Caco-2 (cell line): ENCODE measurements at places on chromosomes 7 and 10. TPM values are rescaled to one million over a fixed set of nuclear protein-coding genes. Genes with fewer than 3 reads are reported as not detected.

- peaks cover 55% of the 10 kb centered on the region for H3K4me1 ChIP-seq
- DNase-seq: peak; percentile 76
- no peak overlapping the region for H3K4me3 ChIP-seq
- no peaks in the 10 kb centered on the region for H3K27me3 ChIP-seq
These were observed 4.6 kb upstream of the C10orf95 start for GRCh38 chr10:102455893-102456471.

Gene CUEDC2
- total RNA-seq: 32.1 and 32.6 TPM in 2 replicates

DNA sequence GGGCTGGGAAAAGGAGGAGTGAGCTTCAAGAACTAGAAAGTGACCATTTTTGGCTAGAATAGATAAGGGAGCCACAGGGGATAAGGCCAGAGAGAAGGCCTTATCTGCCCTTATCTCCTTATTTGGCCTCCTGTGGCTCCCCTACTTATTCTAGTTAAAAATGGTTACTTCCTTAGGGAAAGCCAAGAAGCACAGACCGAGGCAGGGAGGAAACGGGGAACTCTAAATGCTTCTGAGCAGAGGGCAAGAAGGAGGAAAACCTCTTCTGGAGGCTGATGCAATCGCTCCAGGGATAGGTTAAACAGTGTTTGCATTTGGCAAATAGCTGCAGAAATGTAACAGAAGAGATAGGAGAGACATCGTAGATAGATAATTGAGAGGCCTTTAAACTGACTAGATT lies 18.6 kb downstream of the NRP1 start:
- peaks cover 2% of the 10 kb centered on the region; the same call in 1 of the 2 replicates for H3K36me3 ChIP-seq
- no peaks in the 10 kb centered on the region for H3K27me3 ChIP-seq
- H3K4me3 ChIP-seq: no peak overlapping the region
- peak; percentile 53 for DNase-seq
- peak overlapping the region; percentile 74 for H3K27ac ChIP-seq
- H3K4me1 ChIP-seq: peaks cover 34% of the 10 kb centered on the region

GRCh38 chr10:103731609-103732270 lies 123.6 kb downstream of the SH3PXD2A start:
- DNase-seq: no peak
- no peaks in the 10 kb centered on the region for H3K27me3 ChIP-seq
- H3K27ac ChIP-seq: no peak overlapping the region
- H3K36me3 ChIP-seq: no peaks in the 10 kb centered on the region

DNA sequence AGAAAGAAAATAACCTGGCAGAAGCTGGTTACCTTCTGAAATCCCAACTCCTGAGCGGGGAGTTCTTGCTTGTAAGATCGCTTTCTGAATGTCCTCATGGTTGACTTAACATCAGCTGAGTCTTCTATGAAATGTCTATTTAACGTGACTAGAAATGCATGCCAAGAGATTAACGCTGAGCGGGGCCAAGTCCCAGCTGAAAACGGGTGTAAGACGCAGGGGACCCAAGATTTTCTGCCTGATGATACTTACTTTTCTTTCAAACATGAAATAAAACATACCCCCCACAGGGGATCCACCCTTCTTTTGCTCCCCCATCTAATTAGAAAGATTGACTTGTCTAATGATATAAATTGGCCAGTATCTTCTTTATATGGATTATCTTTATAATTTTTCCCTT lies 14.9 kb downstream of the OR9A2 start:
- H3K27ac ChIP-seq: no peak overlapping the region
- no peaks in the 10 kb centered on the region for H3K36me3 ChIP-seq
- no peak for DNase-seq
- H3K4me3 ChIP-seq: no peak overlapping the region

Gene JAKMIP3
- 0.50 and 0.53 TPM in 2 replicates for total RNA-seq

Gene NPSR1
- total RNA-seq: not detected in 2 replicates

Gene ANKRD61
- 0.32 TPM in 1 of 2 replicates, not detected in the other for total RNA-seq

Gene DNAJC9
- total RNA-seq: 64.4 and 65.2 TPM in 2 replicates

Gene LSM5
- total RNA-seq: 100.0 and 101 TPM in 2 replicates

DNA sequence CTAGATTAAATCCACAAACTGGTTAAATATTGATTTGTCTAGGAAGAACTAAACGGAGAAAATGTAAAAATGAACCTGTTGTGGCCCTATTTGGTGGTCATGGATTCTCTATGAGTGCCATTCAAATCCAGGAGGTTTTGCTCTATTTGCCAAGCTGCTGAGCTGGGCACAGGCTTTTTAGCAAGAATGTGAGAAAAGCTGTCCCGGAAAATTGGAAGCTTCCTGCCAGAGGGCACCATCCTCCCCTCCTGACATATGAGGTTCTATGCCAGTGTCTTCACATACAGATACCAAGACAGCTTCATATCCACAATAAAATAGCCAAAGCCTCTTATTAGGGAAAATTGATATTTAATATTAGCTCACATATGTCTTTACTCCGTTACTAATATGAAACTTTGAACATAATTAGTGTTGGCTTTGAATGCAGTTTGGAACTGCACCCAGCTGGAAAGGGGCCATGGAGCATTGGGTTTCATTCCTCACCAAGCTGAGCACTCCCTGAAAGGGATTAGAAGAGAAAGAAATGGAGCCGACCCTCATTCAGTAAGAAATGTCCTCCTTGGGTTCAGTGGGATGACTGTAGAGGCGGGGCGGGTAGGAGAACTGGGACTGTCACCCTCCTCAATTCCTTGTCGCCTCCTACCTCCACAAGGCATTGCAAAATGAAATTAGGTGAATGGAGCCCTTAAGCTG lies 47.8 kb downstream of the NRCAM start:
- no peaks in the 10 kb centered on the region for H3K36me3 ChIP-seq
- no peaks in the 10 kb centered on the region for H3K27me3 ChIP-seq
- H3K4me3 ChIP-seq: no peak overlapping the region
- H3K27ac ChIP-seq: no peak overlapping the region

- H3K27ac ChIP-seq: peak overlapping the region; percentile 81
- H3K27me3 ChIP-seq: no peaks in the 10 kb centered on the region
- H3K4me1 ChIP-seq: 0 out of 2 replicates have a peak, but pooled peaks cover 6% of the 10 kb centered on the region
- H3K4me3 ChIP-seq: peak overlapping the region; percentile 89
- DNase-seq: peak; percentile 37
These were observed 825 bp downstream of the RAB11FIP2 start for GRCh38 chr10:118045837-118046394.

Gene ARHGAP21
- total RNA-seq: 99.1 and 103 TPM in 2 replicates

Gene SPDYE6
- total RNA-seq: not detected in 2 replicates

GRCh38 chr10:71036297-71036966 lies 148.1 kb upstream of the PCBD1 start:
- H3K4me1 ChIP-seq: no peaks in the 10 kb centered on the region
- no peaks in the 10 kb centered on the region for H3K27me3 ChIP-seq
- no peak overlapping the region for H3K4me3 ChIP-seq
- peak; percentile 26 for DNase-seq
- no peak overlapping the region for H3K27ac ChIP-seq

DNA sequence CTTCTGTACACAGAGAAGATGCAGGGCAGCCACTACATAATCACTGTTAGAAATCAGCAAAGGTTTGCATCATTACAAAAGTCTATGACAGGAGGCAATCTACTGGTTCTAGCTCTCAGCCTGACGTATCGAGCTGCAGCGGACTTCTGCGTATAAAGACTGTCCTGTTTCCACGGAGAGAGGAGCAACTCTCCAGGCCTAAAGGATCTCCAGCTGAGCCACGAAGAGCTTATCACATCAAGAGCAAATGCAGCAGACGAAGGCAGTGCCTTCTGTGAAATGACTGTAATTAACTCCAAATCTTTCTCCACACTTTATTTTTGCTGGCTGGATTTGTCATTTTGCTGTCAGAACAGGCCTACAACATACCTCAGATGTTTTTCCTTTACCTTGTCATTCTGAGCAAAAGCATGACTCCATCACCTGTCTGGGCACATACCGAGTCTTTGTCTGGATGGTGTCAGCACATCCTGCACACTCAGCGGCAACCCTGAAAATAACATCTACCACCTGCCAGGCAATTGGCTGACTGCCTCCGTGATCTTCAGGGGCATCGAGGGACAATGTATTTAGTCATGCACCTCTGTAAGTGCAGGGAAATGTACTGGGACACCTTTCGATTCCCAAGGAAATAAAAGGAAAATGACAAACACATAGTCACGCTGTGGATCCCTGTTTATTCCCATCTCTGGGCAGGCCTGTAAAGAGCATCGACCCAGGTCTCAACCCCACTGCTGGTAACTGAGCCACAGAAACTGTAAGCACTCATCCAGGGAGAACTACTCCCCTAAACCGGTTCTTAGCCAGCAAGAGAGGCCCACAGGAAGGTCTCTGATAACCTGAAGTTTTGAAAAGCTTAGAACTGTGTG lies 26.3 kb upstream of the SH3PXD2A start:
- H3K36me3 ChIP-seq: no peaks in the 10 kb centered on the region
- DNase-seq: no peak
- no peak overlapping the region for H3K4me3 ChIP-seq
- H3K27ac ChIP-seq: no peak overlapping the region

DNA sequence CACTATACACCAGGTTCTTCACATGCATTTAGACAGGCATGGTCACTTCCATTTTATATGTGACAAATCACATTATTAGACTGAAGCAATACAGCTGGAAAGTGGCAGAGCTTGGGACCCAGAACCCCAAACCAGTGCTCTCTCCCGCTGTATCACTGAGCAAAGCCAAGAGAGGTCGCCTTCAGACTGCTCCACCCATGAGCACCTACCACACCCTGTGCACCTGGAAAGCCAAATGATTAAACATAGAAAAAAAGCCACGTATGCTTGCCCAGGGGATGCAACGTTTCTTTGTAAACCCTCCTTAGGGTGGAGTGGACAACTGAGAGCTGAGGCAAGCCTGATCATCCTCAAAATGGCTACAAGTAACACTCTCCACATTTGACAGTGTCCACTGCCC lies 72.5 kb downstream of the CCDC6 start:
- H3K27ac ChIP-seq: no peak overlapping the region
- H3K27me3 ChIP-seq: no peaks in the 10 kb centered on the region

GRCh38 chr7:120218712-120219111 lies 54.3 kb upstream of the KCND2 start:
- no peaks in the 10 kb centered on the region for H3K27me3 ChIP-seq
- no peaks in the 10 kb centered on the region for H3K36me3 ChIP-seq
- H3K4me3 ChIP-seq: no peak overlapping the region
- H3K27ac ChIP-seq: no peak overlapping the region
- H3K4me1 ChIP-seq: no peaks in the 10 kb centered on the region
- no peak for DNase-seq

Gene OPN1SW
- total RNA-seq: not detected in 2 replicates

DNA sequence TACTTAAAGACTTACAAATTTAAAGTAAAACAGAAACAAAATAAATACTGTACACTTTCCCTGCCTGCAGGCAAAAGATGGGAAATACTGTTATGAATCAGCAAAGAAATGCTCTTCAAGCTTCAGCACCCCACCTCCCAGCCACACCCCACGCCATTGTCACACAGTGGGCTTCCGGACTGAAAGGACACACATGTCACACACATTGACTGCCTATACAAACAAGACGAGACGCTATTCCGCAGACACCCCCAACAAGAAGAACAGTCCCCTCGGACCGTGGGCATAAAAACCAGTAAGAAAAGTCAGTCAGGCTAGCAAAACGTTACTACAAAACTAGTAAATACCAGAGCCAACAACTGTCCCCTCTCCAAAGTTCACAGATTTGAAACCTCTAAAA lies 22.2 kb upstream of the PARP12 start:
- H3K4me3 ChIP-seq: no peak overlapping the region
- H3K4me1 ChIP-seq: no peaks in the 10 kb centered on the region
- H3K27ac ChIP-seq: no peak overlapping the region
- H3K36me3 ChIP-seq: no peaks in the 10 kb centered on the region

DNA sequence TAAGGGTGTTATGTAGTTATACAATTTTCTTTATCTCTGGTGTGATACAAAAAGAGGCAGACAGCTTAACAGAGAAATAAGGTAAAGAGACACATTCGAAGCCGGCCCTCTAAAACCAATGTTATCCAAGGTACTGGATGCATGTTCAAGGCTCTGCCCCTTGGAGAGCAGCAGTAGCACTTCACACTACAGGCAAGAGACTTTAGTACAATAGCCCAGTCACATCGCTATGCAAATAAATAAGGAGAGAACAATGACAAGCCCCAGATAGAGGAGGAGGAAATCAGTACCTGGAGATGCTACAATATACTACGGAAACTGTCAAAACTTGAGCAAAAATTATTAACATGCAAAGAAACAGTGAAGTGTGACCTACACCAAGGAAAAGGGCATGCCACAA lies 111.1 kb downstream of the ITGB1 start:
- H3K27ac ChIP-seq: no peak overlapping the region
- H3K4me3 ChIP-seq: no peak overlapping the region
- DNase-seq: no peak

DNA sequence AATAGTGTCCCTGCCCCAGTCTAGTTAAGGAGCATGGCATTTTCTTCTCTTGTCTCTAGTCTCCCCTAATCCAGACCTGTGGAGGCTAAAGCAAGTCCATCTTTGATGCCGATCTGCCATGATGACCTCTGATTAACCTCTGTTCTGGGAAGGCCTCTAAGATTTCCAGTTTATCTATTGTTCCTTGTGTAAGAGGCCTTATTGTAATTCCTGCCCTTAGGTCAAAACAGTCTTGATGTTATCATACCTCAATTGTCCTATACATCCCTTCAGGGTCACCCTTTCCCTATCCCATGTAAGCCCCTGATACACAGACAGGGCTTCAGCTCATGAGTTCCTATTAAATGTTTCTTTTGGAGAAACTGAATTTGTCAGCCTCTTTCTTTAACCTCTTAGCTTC lies 4.9 kb upstream of the ZMIZ2 start:
- H3K27me3 ChIP-seq: no peaks in the 10 kb centered on the region
- H3K36me3 ChIP-seq: no peaks in the 10 kb centered on the region
- no peak overlapping the region for H3K27ac ChIP-seq
- peaks cover 11% of the 10 kb centered on the region for H3K4me1 ChIP-seq
- no peak overlapping the region for H3K4me3 ChIP-seq

DNA sequence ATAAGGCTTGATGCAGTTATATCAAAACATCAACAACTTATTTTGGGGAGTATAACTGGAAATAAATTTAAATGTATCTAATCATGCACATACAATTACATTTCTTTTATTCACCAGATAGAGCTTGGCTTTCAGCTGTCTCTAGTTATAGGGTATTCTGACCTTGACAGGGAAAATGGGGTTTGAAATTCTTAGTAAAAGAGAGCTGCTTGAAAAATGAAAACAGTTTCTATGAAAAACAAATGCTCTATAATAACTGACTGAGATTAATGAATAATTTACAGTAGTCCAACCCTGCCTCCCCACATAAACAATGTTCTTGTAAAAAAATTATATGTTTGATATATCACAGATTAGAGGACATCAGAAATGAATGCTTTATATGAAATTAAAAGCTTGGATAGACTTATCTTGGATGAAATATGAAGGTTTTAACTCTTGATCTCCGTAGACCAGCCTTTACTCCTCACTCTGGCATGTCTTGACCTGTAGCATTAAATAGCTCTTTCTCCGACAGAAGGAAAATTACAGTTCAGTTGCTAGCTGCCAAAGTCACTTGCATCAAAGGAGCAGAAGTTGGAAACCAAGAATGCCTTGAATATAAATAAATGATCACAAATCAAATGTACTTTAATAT lies 32.1 kb downstream of the VWC2 start:
- no peaks in the 10 kb centered on the region for H3K36me3 ChIP-seq
- no peaks in the 10 kb centered on the region for H3K4me1 ChIP-seq
- no peak overlapping the region for H3K4me3 ChIP-seq
- no peak overlapping the region for H3K27ac ChIP-seq
- DNase-seq: no peak
